ENCODE measurements at places on chromosomes 2 and 18.

DNA sequence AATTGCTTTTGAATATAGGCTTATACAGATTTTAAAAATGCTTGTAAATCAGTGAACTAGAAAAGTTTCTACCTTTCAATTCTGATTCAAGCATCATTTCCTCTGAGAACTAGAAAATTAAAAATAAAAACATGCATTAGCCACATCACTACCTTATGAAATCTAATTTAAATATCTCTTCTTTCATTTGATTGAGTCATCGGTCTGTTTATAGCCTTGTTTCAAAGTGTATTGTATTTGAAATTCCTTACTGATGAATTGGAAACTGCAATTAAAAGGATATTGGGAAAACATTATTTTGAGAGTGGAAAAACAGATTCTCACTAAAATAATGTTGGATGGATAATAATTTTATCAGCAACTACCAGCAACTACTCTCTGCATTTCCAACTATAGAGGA lies 717.7 kb upstream of the FAM98A start:
- DNase-seq: no peak

GRCh38 chr2:9982248-9982647 lies 30.8 kb downstream of the GRHL1 start:
- DNase-seq: no peak

- DNase-seq: no peak
Measured at GRCh38 chr2:151437630-151438029, 27.9 kb downstream of the RIF1 start.

DNA sequence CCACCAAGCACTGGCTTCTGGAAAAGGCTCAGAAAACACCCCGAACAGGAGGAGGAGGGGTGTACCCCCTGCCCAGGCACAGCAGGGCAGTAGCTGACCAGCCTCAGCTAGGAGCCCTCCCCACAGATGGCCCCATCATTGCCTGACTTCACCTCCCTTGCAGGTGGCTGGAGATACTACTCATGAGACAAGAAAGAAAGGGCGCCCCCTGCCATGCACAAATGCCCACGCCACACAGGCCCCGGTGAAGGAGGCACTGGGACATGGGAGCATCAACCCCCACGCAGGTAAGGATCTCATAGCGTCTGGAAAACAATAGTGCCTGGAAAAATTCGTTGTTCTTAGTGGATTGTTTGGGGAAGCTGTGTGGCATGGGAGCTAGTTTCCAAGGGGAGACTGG lies 240.6 kb downstream of the TFCP2L1 start:
- DNase-seq: no peak

DNA sequence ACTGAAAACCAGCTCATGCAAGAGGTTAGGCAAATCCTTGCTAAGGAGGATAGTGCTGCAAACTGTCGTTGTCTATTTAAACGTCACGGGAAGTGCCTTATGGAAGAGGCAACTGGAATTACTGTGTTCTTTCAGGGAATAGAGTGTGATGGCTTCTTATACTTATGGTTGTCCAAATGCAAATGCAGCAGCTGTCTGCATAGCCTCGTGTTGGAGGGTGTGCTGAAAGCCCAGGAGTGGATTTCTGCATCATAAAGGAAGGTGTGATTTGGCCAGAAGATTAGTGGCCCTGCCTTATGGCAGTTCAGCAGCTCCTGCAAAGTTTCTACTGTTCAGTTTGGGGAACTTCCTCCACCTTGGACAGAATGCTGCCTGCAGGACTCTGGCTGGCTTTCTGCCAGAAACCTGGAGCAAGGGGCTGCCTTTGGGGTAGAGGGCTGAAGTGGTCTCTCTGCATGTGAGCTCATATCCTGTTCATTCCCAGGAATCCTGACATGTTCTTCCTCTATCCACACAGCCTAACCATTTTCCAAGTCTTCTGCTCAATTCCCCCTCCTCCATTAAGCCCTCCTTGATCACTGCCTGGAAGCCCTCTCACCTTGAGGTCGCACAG lies 321.2 kb upstream of the CXCR4 start:
- no peak for DNase-seq

GRCh38 chr2:36451512-36451911 lies 95.9 kb downstream of the CRIM1 start:
- no peak for DNase-seq

Measured in globus pallidus (tissue), 1 donor.